Activated CD4-positive, alpha-beta memory T cell treated with anti-CD3 and anti-CD28 coated beads, Interleukin-2, amount 10 ng/mL, durations not matched to agents 7 days and 5 days (primary cell): ENCODE measurements at places on chromosomes 16 and 17. TPM values are rescaled to one million over a fixed set of nuclear protein-coding genes. Genes with fewer than 3 reads are reported as not detected.

DNA sequence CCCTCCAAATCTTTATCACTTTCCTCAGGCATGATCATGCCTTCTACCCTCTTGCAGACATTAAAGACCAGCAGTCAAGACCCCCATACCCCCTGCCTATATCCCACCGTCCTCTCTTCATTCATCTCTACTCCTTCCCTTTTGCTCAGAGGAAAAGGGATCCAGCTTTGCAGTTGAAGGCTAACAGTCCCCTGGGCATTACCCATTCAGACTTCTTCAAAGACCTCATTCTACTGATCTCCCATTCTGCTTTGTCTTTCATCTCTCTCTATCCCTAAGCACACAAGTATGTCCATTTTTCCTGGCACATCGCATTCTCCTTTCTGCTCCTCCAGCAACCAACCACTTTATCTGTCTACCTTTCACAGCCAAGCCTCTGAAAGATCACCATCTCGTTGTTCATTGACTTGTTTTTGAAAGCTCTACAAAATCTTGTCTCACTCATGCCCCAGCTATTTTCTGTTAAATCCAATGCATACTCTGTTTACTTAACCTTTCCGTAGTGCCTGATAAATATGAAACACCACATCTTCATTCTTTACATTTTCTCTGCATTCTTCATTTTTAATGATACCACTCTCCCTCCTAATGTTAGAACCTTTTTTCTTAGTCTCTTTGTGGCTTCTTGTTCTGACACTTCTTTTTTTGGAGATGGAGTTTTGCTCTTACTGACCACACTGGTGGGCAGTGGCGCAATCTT lies 14.1 kb upstream of the LCMT1 start:
- H3K36me3 ChIP-seq = peaks cover 6% of the 10 kb centered on the region
- no peak for DNase-seq
- no peak overlapping the region for H3K4me3 ChIP-seq
- H3K27ac ChIP-seq = no peak overlapping the region

GRCh38 chr17:13385481-13385911 lies 216.2 kb downstream of the HS3ST3A1 start:
- no peak overlapping the region for H3K27ac ChIP-seq
- H3K4me3 ChIP-seq = no peak overlapping the region
- H3K27me3 ChIP-seq = peaks cover 2% of the 10 kb centered on the region
- no peak for DNase-seq

DNA sequence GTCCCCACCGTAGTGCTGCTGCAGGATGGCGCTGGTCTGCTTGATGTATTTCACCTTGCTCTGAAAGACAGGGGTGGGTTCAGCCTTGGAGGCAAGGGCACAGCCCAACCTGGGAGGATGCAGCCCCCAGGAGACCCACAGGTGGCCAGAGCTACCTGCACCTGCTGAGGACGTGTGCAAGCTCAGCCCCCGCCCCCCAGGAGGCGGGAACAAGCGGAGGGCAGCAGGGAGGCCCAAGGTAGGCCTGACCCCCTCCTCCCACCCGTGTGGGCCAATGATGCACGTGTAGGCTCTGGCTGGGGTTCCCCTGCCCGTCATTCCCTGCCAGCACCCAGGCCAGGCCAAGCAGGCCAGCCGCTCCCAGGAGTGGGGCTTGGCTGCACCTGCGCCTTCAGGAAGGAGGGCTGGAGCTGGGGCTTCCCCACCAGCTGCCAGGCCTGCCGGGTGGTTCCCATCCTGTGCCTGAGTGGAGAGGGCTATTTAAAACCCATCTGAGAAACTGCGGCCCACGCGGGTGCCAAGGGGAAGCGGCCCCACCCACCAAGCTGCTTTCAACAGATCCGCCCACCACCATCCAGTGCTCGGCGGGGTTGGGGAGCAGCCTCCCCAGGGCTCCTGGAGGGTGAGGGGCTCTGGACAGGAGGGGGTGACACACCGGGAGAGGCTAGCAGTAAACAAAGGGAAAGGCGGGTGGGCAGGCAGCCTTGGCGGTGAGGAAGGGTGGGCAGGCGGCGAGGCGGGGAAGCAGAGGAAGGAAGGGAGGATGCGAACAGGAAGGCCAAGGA lies 3.8 kb downstream of the NTHL1 start:
- no peaks in the 10 kb centered on the region for H3K36me3 ChIP-seq
- H3K27ac ChIP-seq = no peak overlapping the region

- H3K4me3 ChIP-seq = no peak overlapping the region
- no peaks in the 10 kb centered on the region for H3K4me1 ChIP-seq
- DNase-seq = no peak
- no peak overlapping the region for H3K27ac ChIP-seq
- no peaks in the 10 kb centered on the region for H3K27me3 ChIP-seq
These were observed 80.2 kb upstream of the ASIC2 start for GRCh38 chr17:33373273-33373672.

GRCh38 chr17:13420418-13420826 lies 181.3 kb downstream of the HS3ST3A1 start:
- H3K4me3 ChIP-seq = no peak overlapping the region
- no peak for DNase-seq
- H3K27me3 ChIP-seq = peaks cover 5% of the 10 kb centered on the region
- no peak overlapping the region for H3K27ac ChIP-seq

DNA sequence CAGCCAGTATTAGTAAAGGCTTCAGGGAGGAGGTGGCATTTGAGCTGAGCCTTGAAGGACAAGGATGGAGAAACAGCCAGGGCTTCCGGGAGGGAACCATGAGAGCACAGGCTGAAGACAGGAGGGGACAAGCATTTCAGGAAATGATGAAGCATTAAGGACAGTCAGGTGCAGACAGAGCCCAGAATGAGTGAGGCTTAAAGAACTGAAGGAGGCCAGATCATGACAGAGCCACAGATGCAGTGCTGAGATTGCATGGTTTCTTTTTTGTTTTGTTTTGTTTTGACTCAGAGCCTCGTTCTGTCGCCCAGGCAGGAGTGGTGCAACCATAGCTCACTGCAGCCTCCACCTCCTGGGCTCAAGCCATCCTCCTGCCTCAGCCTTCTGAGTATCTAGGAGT lies 211.5 kb downstream of the SOX9 start:
- H3K4me1 ChIP-seq = no peaks in the 10 kb centered on the region
- no peak overlapping the region for H3K27ac ChIP-seq
- H3K4me3 ChIP-seq = no peak overlapping the region
- H3K27me3 ChIP-seq = peaks cover 2% of the 10 kb centered on the region

DNA sequence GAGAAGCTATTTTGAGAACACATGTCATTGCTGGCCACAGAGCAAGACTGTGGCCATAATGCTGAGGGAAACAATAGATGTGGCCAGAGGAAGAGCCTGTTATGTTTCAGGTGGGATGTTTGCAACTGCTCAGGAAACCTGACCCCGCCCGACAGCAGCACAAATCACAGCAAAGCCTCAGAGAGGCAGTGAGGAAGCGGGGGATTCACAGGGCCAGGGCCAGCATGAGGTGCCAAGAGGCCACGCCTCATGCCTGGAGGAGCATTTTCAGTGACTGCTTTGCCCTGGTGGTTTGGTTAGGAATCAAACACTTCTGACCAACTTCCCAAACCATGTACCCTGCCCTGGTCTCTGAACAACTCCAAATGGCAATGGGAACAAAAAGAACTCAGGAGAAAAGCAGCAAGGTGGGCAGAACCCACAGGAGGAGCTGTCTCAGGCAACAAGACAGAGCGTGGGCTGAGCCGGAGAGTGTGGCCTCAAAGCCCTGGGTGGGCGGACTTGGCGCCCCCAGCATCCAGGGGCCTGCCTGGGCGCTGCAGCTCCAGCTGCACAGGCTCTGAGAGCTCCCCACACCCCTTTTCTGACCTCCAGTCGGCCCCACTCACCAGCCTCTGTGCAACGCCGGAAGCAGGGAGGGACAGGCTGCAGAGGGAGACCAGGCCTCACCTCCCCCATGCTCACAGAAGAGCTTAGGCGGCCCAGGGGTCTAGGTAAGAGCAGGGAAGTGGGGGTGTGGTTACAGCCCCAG lies 20.6 kb downstream of the HIC1 start:
- H3K36me3 ChIP-seq = peaks cover 39% of the 10 kb centered on the region
- H3K4me3 ChIP-seq = no peak overlapping the region
- no peak overlapping the region for H3K27ac ChIP-seq
- H3K4me1 ChIP-seq = peaks cover 40% of the 10 kb centered on the region

DNA sequence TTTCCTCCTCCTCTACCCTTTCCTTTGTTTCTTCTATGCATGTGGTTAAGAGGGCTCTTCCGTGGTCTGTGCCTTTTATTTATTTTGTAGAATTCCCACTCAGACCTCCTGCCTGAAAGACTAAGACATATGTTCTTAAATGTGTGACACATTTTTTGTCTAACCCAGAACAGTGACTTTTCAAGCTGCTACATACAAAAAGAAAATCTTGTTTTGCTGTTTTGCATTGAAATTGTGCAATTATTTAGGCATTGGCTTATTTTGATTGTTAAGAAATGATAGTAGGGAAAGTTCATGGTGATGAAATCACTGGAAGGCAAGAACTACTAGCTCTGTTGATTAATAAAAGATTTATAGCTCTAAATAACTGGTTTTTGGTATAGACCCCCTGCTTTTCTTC lies 76.8 kb downstream of the TUBD1 start:
- peaks cover 28% of the 10 kb centered on the region for H3K4me1 ChIP-seq
- H3K27ac ChIP-seq = no peak overlapping the region
- H3K36me3 ChIP-seq = peaks cover 44% of the 10 kb centered on the region
- DNase-seq = no peak
- no peaks in the 10 kb centered on the region for H3K27me3 ChIP-seq

DNA sequence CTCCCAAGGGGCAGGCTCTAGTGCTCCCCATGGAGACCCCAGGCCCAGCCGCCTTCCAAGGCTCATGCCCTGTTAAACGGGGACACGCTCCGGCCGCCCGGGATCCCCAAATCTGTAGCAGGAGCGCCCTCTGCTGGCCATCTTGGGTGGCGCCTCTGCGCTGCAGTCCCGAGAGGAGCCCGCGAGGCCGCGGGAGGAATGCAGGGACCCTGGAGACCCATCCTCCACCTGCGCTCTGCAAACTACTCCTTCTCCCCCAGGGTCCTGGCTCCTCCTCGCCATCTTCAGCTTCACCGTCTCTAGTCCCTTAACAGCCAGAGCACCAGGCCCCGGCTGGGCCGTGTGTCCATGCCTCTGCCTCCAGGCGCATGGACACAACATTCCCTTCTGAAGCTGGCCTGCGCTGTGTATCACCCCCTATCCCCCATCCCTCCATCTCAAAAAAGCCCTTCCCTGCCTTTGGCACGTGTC lies 23.6 kb upstream of the KRT17 start:
- H3K4me1 ChIP-seq = peaks cover 11% of the 10 kb centered on the region
- peak; percentile 87 for DNase-seq
- no peaks in the 10 kb centered on the region for H3K36me3 ChIP-seq
- H3K27me3 ChIP-seq = peaks cover 8% of the 10 kb centered on the region
- peak overlapping the region; percentile 52 for H3K4me3 ChIP-seq

GRCh38 chr17:44315760-44316731 lies 7.6 kb downstream of the RUNDC3A start:
- no peak for DNase-seq
- H3K27ac ChIP-seq = no peak overlapping the region
- H3K4me3 ChIP-seq = peak overlapping the region; percentile 61
- peaks cover 13% of the 10 kb centered on the region for H3K4me1 ChIP-seq

DNA sequence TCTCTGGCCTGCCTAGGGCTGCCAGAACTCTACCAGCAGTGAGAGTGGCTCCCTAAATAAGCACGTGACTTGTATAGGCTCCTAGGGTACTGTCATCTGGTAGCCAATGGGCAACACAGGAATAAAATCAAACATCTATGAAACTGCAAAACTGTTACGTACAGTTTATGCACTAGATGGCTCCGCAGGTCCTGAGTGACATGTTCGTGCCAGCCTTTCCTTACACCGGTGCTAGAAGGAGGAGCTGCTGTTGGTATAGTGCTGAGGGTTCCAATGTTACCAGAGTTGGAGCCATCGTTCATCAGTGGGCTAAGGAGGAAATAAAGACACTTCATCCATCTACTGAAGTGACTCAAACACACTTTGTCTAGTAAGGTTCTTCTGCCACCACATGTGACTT lies 63.2 kb upstream of the TRAP1 start:
- H3K4me3 ChIP-seq = no peak overlapping the region
- H3K27ac ChIP-seq = no peak overlapping the region
- no peak for DNase-seq
- peaks cover 4% of the 10 kb centered on the region for H3K4me1 ChIP-seq
- H3K27me3 ChIP-seq = no peaks in the 10 kb centered on the region

The MT1A gene
- not detected for total RNA-seq
